GF-D8 (cell line): ENCODE measurements at places on chromosomes 13 and 19.

DNA sequence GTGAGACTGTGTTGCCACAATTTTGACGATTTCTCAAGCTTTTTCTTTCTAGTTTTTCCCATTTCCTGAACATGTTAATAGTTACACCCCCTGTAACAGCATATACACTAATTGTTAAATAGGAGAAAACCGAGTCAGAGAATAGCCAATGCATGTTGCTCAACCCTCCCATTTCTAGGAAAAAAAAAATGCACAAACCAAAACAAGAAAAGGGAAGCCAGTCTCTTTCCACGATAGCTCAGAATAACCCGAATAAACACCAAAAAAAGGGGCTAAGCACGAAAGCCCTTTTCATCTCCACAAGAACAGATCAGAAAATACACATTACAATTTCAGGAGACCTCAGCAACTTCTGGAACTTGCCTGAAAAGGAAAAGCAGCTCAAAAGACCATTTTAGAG lies 16.3 kb downstream of the LATS2 start:
- DNase-seq: peak; percentile 65

DNA sequence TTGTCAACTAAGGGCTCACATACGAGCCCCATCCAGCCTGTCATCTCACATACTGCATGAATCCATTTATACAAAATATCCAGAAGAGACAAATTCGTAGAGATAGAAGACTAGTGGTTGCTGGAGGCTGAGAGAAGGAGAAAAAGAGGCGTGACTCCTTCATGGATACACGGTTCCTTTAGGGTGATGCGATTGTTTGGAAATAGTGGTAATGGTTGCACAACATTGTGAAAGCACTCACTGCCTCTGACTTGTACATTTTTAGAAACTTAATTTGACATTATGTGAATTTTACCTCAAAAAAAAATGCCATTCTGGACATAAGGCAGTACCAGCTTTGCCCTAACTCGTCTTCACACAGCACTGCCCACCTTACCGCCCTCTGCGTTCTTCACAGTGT lies 27.3 kb downstream of the IGFL1 start:
- DNase-seq: peak; percentile 1

DNA sequence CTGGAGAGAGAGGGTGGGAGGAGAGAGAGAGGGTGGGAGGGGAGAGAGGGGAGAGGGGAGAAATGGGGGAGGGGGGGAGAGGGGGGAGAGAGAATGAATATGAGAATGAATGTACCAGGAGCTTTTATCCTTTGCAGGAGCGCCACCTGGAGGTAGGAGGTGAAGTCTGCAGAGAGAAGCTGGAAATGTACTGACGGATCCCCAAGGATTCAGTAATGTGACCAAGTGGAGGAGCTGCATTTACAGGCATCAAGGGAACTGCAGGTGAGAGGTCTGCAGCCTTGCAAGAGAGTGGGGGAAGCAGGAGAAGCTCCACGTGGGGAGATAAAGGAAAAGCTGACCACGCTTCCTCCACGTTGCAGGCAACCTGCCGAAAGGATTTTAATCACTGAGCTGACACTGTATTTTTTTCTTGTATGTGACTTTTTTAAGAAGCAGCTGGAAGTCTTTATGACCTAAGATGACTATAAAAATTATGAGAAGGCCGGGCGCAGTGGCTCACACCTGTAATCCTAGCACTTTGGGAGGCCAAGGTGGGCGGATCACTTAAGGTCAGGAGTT lies 33.7 kb downstream of the VSTM1 start:
- DNase-seq: peak; percentile 33

- no peak for DNase-seq
These were observed 4.9 kb upstream of the SGCG start for GRCh38 chr13:23175920-23176319.

DNA sequence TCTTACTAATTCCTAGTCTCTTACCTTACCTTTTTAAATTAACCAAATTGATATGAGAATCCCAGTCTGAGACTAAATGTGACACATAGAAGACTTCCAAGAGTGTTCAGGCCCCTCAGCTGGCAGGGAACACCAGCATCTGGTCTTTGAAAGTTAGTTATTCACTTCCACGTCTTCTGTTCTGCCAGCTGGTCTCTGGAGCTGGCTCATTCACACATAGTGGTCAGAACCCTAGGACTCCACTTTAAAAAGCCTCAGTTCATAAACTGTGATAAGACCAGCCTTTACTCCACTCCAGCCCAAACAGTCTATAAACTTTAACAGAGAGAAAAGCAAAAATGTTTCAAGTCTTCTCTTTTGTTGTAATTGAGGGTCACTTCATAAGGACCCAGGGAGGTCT lies 263.0 kb downstream of the DCT start:
- DNase-seq: no peak

DNA sequence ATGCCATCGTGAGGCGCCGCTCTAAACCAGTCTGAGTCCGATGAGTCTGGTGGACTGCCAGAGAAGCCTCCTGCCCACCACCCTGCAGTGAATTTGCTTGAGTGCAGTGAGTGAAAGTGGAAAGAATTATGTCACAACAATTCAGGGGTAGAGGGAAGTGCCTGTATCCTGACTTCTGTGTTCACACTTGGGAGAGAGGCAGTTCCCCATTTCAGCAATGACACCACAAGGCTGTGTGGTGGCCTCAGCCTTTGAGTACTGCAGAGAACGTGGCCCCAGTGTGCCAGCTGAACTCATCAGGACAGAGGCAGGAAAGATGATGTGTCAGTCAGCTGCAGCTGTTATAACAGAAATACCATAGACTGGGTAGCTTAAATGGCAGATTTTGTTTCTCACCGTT lies 155.6 kb downstream of the COG6 start:
- peak; percentile 13 for DNase-seq

DNA sequence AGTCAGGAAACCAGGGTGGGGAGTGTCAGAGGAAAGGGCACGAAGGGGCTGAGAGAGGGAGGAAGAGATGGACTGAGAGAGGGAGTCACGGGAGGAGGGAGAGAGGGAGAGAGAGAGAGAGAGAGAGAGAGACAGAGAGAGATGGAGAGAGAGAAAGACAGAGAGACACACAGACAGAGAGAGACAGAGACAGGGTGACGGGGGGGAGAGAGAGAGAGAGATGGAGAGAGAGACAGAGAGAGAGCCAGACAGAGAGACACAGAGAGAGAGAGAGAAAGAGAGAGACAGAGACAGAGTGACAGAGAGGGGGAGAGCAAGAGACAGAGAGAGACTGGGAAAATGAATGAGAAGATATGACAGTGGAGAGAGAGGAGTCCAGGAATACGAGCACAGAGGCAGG lies 494 bp upstream of the KLK14 start:
- no peak for DNase-seq

DNA sequence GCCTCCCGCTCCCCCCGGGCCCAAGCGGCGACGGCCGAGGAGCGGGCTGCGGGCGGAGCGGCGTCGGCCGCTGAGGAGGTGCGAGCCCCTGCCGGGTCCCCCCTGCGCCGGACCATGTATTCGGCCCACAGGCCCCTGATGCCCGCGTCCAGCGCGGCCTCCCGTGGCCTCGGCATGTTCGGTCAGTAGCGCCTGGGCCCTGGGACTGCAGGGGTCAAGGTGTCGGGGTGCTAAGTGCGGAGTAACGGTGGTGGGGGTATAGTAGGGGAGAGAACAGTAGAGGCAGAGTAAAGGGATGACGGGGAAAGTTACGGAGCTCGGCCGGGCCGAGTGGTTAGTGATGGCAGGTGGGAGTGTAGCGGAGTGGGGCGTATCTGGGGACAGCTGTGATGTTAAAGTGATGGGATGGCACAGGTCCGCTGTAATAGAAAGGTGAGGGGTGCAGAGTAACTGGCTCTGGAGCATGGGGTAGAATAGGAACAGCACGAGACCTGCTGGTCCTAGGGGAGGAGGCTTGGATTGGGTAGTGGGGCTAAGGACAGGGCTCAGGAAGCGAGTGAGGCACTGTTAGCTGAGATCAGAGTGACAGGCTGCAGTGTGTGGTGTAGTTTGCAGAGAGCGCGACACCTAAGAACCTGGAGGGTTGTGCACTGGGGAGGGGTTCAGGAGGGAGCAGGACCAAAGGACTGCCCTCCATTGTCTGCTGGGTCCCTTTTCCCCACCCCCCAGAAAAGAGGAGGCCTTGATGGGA lies 15.7 kb downstream of the CIC start:
- no peak for DNase-seq

DNA sequence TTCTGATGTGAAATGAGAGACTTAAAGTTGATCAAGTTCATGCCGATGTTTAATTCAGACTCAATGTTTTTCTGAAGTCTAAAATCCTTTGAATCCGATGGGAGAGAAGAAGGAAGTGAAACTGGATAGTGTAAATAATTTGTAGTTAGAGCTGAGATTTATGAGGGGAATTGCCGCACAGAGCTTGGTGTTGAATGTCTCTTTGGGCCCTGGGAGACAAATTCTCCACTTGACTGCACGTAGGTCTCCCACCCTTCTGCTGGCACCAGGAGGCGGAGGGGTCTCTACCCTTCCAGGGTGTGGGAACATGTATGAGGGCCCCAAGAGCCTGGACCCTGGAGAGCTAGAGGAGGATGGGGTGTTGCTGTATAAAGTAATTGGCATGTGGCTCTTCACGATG lies 140.8 kb upstream of the SERP2 start:
- DNase-seq: no peak

DNA sequence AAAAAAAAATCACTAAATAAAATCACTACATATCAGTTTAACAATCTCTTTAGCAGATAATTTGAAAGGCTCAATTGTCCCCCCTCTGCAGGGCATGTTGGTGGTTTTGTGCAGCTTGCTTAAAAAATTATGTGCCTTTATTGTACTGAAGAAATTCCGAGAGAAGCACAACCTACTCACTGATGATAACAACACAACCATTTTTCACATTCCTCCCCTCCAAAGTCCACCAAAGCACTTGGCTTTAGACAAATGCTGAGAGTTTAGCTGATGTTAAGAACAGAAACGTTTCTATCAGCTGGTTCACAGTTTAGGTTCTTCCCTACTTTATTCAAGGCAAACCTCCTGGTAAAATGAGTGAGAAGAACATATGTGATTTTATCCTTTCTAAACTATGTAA lies 923 bp downstream of the DOCK9 start:
- no peak for DNase-seq

DNA sequence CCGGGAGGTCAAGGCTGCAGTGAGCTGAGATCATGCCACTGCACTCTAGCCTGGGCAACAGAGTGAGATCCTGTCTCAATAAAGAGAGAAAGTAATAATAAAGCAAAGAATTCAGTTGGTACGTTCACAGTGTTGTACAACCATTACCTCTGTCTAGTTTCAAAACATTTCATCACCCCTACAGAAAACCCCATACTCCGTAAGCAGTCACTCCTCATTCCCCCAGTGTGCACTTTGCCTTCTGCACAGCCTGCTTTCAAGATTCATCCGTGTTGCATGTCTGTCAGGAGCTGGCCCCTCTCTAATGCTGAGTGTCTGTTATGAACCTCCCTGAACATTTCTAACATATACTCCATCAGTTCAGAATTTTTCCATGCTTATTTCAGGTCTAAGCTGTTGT lies 9.4 kb downstream of the POLD1 start:
- no peak for DNase-seq

DNA sequence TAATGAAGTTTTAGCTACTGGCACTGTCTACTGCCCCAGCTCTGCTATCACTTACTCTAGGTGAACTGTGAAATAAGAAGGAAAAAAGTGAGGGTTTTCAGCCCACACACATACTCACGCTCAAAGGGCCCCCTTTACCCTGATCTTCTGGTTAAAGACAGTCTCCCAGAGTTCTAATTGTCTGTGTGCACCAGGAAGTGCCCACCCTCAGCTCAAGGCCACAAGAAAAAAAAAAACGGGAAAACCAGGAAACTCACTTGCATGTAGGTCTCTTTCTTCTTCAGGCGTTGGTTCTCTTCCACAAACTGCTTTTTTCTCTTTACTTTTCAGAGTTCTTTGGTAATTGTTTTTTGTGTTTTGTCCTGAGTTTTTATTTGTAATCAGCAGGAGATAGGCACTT lies 22.1 kb downstream of the RAP2A start:
- no peak for DNase-seq

DNA sequence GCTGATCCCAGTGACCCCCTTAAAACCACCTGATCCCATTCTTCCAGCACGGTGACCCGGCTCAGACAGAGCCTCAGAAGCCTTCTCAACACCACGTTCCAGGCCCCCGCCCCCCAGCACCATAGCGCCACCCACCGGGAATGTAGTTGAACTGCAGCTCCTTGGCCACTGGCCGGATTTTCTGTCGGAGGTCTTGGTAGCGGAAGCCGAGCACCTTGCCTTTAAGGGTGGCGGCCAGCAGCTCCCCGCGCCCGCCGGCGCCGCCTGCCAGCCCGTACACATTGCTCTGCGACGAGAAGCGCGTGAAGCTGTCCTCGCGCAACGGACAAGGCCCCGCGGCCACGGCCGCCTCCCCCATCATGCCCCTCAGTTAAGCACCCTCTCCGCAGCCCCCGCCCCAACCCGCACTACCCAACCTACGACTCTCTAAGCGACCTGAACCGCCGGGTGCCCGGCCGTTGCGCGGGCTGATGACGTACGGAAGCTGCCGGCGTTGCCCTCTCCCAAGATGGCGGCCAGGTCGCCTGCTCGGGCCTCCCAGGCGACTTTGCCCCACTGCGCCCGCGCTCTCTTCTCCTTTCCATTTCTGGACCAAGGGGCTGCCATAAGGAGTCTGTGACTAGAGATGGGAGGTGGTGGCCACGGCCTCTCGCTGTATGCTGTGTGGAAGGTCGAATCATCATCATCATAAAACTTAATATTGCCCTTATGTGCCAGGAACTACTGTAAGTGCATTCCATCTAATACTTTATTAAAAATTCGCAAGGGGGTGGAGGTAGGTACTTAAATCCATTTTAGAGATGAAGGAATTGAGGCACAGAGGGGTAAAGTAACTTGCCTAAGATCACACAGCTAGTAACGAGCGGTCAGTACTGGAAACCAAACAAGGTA lies at the start of gene KPTN:
Gene KPTN, minus strand, starts transcription at position 420 of the 891 bp plus-strand sequence. Its CDS starts 59 bp downstream, at position 361.
- peak; percentile 74 for DNase-seq

DNA sequence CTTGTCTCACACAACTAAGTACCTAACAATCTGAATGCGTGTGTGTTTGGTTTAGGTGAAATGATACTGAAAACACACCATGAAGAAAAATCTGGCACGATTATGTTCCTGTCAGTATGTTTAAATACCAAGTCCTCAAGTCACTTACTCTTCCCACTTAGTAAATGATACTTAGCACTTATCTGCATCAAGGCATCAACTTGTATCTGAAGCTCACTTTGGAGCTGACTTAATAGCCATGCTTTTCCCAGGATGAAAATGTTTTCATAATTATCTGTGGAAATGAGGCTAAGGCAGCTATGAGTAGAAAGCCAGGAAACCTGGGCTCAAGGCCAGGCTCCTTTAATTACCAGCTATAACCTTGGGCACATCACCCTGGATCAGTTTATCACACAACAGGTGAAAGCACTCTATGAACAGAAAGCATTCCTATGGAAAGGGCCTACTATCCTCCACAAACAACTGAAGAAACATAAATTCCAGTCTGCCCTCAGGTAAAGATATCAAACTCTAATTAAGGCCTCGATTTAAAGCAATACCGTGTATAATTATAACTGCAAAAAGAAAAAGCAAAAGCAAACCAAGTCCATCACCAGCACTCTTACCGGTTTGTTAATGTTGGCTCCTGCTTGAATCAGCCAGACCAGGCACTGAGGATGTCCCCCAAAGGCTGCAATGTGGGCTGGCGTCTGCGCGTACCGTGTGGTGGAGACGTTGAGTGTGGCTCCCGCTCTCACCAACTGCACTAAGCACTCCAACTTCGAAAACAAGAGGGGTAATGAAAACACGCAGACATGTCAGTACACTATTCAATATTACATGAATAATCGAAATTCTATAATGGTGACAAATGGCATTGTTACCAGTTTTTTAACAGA lies 4.6 kb downstream of the ANKRD10 start:
- DNase-seq: no peak
